ENCODE measurements at places on chromosomes 11 and 22. TPM values are rescaled to one million over a fixed set of nuclear protein-coding genes. Genes with fewer than 3 reads are reported as not detected.

Gene MS4A3
- 2.2 TPM for polyA plus RNA-seq

Gene SHISAL1
- polyA plus RNA-seq = 0.27 TPM

Gene SCGB1C1
- polyA plus RNA-seq = 0.34 TPM

Gene NDUFV1
- polyA plus RNA-seq = 207 TPM

Gene AQP11
- polyA plus RNA-seq = 0.23 TPM

Gene GPHA2
- 1.6 TPM for polyA plus RNA-seq

Gene RAB39A
- 0.66 TPM for polyA plus RNA-seq

Gene USP28
- polyA plus RNA-seq = 7.4 TPM

Gene SLC5A1
- 0.52 TPM for polyA plus RNA-seq

Gene C11orf91
- 0.14 TPM for polyA plus RNA-seq
